Endodermal cell (in vitro differentiated cells): ENCODE measurements at places on chromosomes 12 and 14. TPM values are rescaled to one million over a fixed set of nuclear protein-coding genes. Genes with fewer than 3 reads are reported as not detected.

DNA sequence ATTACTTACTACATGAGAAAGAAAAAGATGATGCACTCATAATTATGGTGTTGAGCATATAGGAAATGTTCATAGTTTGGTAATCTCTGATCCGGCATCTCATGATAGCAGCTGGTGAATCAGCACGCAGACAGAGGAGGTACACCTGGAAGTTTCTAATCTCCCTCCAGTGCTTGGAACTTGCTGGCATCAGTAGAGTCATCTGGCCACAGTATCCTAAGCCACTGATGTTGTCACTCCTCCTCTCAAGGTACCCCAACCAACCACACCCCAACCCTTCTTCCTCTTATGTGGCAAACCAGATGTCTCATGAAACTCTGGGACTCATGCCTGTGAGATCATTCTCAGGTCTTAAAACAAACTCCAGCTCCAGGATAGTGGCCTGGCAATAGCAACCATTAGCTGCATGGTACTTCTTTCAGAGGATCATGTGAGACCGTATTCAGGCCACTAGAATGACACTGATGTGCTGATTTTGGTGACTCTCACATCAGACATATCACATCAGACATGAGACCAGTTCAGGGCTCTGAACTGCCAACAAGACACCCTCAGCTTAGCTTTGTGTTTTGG lies 143.0 kb downstream of the RASSF9 start:
- H3K27ac ChIP-seq = no peak overlapping the region
- no peak overlapping the region for H3K4me3 ChIP-seq
- H3K27me3 ChIP-seq = no peaks in the 10 kb centered on the region
- DNase-seq = no peak

DNA sequence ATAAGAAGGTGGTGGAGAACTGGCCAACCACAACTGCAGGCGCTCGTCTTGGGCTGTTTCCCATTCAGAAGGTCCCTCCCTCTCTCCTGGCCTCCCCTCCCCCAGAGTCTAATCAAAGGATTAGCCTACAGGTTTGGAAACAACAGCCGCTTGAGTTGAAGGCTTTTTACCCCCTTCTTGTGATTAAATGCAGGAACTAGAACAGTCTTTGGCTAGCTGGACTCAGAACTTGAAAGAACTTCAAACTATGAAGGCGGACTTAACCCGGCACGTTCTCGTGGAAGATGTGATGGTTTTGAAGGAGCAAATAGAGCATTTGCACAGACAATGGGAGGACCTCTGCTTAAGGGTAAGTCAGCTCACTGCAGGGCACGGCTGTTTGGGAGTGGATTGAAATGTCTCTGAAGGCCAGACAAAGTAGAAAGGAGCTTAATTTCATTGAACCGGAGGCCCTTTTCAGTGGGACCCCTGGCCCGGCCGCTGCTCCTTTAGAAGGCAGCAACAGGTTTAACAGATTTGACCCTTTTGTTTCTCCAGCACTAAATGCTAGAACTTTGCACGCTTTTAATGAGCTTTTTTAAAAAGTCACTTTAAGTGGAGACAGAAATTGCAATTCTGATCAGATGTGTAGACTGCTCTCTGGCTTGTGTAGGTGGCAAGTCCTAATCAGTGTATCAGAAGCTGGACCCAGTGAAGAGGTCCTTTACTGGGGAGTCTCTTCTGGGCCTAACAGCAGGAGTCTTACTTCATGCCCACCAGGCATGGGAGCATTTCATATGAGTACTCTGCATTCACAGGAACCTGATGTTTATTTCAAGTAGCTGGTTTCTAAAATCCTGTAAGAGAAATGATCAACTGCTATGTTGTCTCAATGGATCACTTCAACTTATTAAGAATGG lies 107.7 kb downstream of the ESR2 start:
- peak overlapping the region; percentile 91 for H3K4me3 ChIP-seq
- H3K27me3 ChIP-seq = no peaks in the 10 kb centered on the region
- no peaks in the 10 kb centered on the region for H3K4me1 ChIP-seq
- peaks cover 39% of the 10 kb centered on the region for H3K36me3 ChIP-seq
- peak; percentile 84 for DNase-seq

GRCh38 chr12:89087149-89087825 lies 265.0 kb downstream of the DUSP6 start:
- no peak overlapping the region for H3K4me3 ChIP-seq
- H3K27ac ChIP-seq = peak overlapping the region; percentile 21
- peak; percentile 70 for DNase-seq
- H3K36me3 ChIP-seq = no peaks in the 10 kb centered on the region
- peaks cover 5% of the 10 kb centered on the region for H3K4me1 ChIP-seq
- H3K27me3 ChIP-seq = no peaks in the 10 kb centered on the region

DNA sequence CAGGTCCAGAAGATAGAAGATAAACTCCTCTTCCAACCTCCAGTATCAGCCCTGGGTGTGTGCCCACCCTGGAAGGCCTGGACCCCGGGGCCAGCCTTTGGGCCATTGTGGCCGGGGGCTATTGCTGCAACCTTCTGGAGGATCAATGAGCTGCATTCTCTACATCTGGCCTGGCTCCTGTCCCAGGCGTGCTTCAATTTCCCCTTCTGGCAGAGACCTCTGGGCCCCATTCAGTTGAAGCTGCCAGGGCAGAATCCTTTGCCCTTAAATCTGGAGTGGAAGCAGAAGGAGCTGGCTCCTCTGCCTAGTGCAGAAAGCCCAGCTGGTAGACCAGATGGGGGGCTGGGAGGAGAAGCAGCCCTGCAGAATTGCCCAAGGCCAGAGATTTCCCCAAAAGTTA lies 10.0 kb downstream of the NYNRIN start:
- no peak overlapping the region for H3K27ac ChIP-seq
- H3K36me3 ChIP-seq = no peaks in the 10 kb centered on the region
- H3K4me3 ChIP-seq = no peak overlapping the region
- H3K4me1 ChIP-seq = no peaks in the 10 kb centered on the region
- H3K27me3 ChIP-seq = no peaks in the 10 kb centered on the region
- no peak for DNase-seq

DNA sequence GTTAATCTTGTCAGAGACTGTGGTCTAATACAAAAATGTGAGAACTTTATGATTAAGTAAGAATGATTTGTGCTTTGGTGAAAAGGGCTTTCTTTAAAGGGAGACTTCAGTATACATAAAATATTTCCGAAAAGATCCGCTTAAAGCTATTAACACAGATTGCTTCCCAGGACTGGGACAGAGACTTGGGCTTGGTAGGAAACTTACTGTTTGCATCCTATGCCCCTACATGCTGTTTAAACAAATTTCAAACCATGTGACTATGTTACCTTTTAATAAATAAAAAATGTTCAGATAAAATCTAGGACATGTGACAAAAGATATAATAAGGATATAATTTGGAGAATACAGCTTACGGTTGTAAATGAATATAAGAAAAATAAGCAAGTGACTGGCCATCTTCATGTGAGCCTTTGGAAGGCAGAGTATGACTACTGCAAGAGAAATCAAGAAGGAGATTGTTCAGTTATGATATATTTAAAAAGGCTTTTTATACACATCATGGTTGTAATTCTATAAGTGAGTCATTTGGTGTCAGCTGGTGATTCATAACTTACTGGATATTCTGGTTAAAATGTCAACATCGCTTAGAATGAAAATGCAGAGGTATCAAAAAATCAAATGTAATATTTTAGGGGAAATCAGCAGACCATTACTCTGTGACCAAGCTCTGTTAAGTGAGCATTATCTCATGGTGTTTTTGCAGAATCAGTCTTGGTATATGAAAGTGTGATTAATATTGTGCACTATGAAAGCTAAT lies 234.7 kb upstream of the E2F7 start:
- H3K4me3 ChIP-seq = no peak overlapping the region
- no peak for DNase-seq
- H3K4me1 ChIP-seq = no peaks in the 10 kb centered on the region
- no peaks in the 10 kb centered on the region for H3K27me3 ChIP-seq

GRCh38 chr14:99231850-99232713 lies 39.9 kb downstream of the BCL11B start:
- H3K27ac ChIP-seq = no peak overlapping the region

DNA sequence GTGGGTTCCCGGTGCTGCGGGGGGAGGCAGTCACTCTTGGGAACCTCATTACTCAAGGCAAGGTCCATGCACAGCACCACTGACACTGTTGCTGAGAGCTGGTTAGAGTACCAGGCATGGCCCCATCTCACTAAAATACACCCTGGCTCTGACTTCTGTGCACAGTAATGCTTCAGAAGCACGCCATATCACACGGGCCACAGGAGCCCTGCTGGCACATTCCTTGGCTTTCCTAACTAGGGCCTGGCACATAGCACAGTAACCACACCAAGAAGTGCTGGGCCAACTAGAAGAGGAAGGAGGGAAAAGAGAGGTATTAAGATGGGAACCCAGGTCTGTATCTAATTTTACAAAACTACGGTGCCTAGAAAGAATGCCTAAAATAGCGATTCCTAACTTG lies 13.5 kb upstream of the RAB35 start:
- no peak overlapping the region for H3K27ac ChIP-seq
- H3K4me3 ChIP-seq = no peak overlapping the region
- no peak for DNase-seq
- H3K36me3 ChIP-seq = peaks cover 95% of the 10 kb centered on the region
- no peaks in the 10 kb centered on the region for H3K27me3 ChIP-seq

DNA sequence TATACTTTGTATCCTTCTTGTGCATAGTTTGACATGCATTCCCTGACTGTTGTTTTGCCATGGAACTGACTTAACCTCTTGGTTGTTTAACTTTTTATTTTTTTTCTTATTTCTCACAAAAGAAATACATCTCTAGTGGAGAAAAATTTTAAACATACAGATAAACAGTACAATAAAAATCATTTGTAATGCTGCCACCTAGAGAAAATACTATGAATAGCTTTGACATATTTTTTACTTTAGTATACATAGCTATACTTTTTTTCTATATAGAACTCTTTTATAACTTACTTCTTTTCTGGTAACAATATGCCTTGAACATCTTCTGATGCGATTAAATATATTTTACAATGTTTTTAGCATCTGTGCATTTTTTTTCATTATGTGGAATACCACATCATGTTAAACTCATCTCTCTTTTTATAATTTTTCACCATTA lies 184.5 kb downstream of the AKAP6 start:
- H3K27me3 ChIP-seq = no peaks in the 10 kb centered on the region
- H3K36me3 ChIP-seq = no peaks in the 10 kb centered on the region
- no peaks in the 10 kb centered on the region for H3K4me1 ChIP-seq
- DNase-seq = no peak
- H3K27ac ChIP-seq = no peak overlapping the region
- no peak overlapping the region for H3K4me3 ChIP-seq

TAS2R19 gene
- total RNA-seq = 3.1 to 3.6 TPM (median 3.3 TPM) in 3 replicates

TAMALIN gene
- total RNA-seq = 4.4 and 5.6 TPM in 2 replicates

DERA gene
- 116 and 125 TPM in 2 replicates for total RNA-seq

FZD10 gene
- total RNA-seq = 0.18 and 0.20 TPM in 2 replicates

LRP6 gene
- 68.1 to 109 TPM (median 98.9 TPM) in 3 replicates for total RNA-seq

IQSEC3 gene
- 2.5 to 2.7 TPM (median 2.7 TPM) in 3 replicates for total RNA-seq

RNASE3 gene
- not detected in 2 replicates for total RNA-seq

RNF212B gene
- 1.7 TPM in 1 of 3 replicates, not detected in the others for total RNA-seq
